ENCODE measurements at places on chromosomes 6 and 20. TPM values are rescaled to one million over a fixed set of nuclear protein-coding genes. Genes with fewer than 3 reads are reported as not detected.

The ZDHHC14 gene
- total RNA-seq, result 1.6 TPM

The RIPPLY2 gene
- not detected for total RNA-seq

DNA sequence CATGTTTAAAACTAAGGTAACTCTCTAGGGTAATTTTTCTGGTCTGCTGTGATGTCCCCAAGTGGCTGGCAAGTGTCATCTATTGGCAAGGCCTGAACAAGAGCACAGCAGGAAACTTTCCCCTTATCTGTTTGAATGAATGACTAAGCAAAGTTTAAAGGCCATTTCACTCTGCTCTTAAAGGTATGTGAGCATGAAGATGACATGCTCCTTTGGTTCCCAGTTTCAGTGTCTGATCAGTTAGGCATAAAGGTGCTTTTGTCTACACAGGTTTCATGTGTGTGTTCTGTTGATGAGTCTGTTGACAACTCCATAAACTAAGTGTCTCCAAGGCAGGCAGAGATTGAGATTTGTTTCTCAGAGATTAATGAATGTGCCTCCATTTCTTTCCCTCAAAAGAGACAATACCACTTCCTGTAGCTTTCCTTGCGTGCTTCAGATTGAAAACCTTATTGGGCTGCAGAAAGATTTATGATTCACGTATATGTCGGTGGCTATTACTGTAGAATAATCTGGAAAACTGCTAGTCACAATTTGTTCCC, 83.9 kb downstream of the MAP3K7 start:
- no peak for DNase-seq

DNA sequence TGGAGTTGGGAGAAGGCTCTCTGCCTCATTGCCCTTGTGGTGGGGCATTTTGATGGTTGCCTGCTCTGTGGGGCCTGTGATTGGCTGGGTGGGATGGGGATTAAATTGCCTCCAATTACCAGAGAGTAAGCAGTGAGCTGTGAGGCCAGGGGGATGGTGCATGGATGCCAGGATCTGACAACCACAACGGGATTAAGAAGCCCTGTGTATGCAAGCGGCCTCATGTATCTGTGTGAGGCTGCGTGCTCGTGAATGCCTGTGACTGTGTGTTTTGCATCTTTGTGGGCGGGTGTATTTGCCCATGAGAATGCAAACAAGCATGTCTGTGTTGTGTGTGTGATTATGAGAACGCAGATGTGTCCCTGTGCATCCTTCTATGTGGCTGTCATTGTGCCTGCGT, 46.1 kb downstream of the CD40 start:
- DNase-seq, result no peak

- no peak for DNase-seq
Observed at GRCh38 chr6:1757131-1757530, 147.4 kb downstream of the FOXC1 start.

DNA sequence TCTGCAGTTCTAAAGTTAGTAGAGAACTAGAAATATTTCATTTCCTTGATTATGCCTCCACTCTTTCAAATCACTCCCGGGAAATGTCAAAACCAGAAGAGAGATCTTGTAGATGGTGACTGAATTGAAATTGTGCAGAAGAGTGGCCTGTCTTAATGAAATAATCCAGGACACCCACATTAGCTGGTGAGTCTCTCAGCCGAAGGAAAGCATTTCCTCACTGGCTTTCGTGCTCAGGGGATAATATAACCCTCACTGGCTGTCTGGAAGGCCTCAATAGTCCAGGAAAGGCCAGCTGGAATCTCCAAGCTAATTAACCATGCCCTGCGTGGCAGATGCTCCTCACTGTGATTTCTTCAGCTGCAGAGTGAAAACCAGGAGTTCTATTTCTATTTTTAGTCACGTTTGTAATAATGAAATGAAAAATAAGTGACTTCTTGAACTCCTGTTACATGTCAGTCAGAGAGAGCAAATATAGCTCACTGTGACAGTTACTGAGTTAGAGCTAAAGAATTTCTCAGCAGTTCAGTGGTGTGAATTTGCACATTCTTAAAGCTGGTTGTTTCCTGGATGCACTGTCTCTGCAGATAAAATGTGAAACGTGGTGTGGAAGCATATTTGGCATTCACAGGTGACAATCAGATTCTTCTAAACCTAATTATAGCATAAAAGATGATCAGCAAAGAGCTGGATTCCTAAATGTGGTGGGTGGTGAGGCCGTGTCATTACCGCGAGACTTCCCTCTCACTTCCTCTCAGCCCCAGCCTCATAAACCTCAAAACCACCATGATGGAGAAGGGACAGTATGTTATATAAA, 211.7 kb downstream of the LMBRD1 start:
- no peak for DNase-seq

- DNase-seq, result no peak
Observed at GRCh38 chr6:132934496-132934895, 120.1 kb downstream of the RPS12 start.

- no peak for DNase-seq
Observed at GRCh38 chr6:118354641-118355040, 193.5 kb upstream of the PLN start.

- DNase-seq, result no peak
Observed at GRCh38 chr20:58054780-58055373, 173.6 kb downstream of the ANKRD60 start.

DNA sequence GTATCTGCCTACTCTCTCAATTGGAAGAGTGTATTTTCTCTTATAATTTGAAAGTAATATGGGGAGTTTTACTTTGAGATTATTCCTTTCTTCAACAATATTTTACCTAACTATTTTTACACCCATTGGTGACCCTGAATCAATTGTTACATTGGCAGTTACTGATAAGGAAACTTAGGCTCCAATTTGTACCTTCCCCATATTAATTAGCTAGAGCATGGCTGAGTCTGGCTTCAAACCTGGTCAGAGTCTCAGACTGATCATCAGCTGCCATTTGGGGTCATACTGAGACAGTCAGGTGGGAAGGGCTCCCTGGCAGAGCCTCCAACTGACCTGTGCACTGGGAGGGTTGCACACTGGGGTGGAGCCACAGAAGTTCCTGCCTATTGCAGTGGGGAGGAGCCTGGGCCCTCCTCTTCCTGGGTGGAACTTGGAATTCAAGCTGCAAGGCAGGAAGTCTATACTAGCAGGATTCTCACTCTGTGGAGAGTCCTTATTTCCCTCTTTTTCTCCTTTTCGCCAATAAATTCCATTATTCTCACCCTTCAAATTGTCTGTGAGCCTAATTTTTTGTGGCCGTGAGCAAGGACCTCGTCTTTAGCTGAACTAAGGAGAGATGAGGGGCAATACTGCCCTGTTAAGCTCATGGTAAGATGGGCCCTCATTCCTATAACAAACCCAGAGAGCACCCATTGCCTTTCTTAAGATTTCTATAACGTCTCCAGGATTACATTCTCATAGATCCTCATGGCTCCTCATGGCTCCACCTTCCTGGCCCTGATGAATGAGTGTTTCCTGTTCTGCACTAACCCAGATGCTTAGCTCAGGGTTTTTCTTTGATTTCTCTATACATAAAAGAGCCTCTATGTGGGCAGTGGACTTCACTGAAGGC, 285.1 kb downstream of the ADGB start:
- DNase-seq, result no peak

- DNase-seq, result no peak
Observed at GRCh38 chr20:16479666-16480065, 93.6 kb downstream of the KIF16B start.

Measured in CD4-positive, alpha-beta T cell (primary cell).